ENCODE measurements at places on chromosomes 12 and 14.

DNA sequence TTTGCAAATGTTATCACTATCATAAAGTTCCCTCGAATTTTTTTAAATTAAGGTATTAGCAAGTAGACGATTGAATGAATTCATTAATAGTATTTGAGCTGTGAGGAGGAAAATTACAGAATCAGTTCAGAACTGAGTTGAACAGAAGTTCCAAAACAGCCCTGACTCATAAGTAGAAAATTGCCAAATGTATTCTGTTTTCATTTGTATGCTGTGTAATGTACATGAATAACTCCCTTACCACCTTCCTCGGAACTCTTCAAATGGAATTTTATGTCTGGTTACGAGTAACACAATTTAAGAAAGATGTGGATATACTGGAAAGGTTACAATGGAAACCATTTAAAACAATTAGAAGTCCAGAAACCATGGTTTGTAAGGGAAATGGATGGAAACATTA lies 283.3 kb upstream of the FAR2 start:
- no peak for DNase-seq

DNA sequence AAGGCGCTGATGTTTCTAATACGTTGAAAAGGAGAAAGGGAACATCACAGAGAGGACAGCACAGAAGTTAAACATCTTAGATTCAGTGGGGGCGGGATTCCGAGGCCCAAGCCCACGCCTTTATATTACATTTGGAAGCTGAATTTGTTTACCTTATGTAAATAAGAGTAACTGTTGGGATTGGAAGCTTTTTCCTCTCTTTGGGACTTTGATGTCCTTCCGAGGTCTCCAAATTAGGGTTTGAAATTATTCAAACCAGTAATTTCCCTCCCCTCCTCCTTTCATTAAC lies 6.4 kb downstream of the FOXA1 start:
- DNase-seq: no peak

- no peak for DNase-seq
Observed at GRCh38 chr14:34354556-34354955, 107.5 kb downstream of the SPTSSA start.

GRCh38 chr12:32600681-32601080 lies 78.4 kb upstream of the DNM1L start:
- DNase-seq: no peak

- no peak for DNase-seq
Observed at GRCh38 chr14:69262516-69262915, 2.6 kb downstream of the GALNT16 start.

- DNase-seq: no peak
Observed at GRCh38 chr12:82019533-82019932, 260.4 kb upstream of the PPFIA2 start.

DNA sequence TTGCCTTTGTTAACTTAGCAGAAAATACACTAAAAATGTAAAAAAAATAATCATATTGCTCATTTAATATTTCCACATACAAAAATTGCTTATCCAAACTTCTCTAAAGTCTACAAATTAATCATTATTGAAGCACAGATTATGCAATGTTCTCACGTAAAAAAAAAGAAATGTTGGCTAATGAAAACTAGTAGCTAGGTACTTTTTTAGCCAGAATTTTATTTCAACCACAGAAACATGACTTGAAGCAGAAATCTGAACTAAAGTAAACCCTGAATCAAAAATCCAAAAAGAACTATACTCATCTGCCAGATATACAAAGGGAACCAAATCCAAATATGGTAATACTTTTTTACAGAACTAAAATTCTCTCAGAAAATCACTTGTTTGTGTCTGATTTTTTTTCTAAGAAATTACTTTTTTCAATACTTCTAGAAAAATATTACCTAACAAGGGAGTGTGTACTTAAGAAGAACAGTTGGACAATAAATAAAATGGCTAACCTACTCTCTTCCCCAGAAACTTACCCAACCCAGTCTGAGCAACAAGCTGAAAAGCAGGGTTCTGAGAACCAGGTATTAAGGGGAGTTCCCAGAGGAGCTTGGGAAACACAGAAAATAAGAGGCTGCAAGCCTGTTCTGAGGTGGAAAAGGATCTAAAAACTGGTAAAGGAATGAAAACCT lies 78.4 kb upstream of the RAP1B start:
- no peak for DNase-seq

- DNase-seq: no peak
Observed at GRCh38 chr14:22468830-22469229, 120.2 kb downstream of the DAD1 start.

GRCh38 chr12:12461923-12462315 lies 100.7 kb downstream of the DUSP16 start:
- DNase-seq: no peak

GRCh38 chr14:54337314-54337713 lies 59.5 kb upstream of the CDKN3 start:
- no peak for DNase-seq

All from activated CD8-positive, alpha-beta memory T cell treated with anti-CD3 and anti-CD28 coated beads, Interleukin-2, amount 50 U/mL, for 48 hours (primary cell).